Anterior cingulate cortex (tissue), 58 donors: ENCODE measurements at places on chromosomes 12 and 14.

- DNase-seq: no peak
Measured at GRCh38 chr14:26846388-26846787, 248.6 kb upstream of the NOVA1 start.

- DNase-seq: no peak
Measured at GRCh38 chr14:69325086-69325485, 65.1 kb downstream of the GALNT16 start.

DNA sequence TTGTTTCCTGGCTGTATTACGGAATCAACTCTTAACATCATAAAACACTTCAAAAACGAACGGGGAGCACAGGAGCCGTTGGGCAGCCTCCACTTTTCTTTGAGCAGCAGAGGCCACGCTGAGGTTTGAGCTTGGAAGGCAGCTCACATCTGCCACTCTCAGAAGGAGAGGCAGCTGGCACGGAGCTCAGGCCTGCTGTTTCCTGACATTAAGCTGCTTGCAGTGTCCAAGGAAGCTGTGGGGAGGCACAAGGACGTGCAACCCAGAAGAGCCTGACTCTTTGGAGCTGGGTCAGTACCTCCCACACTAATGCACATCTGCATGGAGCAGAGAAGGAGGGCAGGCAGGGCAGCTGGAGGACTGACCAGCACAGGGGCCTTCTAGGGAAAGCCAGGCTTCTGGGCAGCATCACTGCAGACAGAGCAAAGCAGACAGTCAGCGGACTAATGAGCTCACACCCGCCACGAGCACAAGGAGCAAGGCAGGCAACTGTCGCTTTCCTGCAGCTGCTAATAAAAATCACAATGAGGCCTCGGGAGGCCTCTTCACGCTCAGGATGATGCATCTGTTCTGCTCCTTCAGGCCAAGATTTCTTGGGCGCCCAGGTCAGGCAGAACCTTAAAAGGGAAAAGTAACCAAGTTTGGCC, 211.1 kb downstream of the GLT1D1 start:
- DNase-seq: no peak

- DNase-seq: no peak
Measured at GRCh38 chr14:106694638-106695393, 1168.4 kb downstream of the TMEM121 start.

GRCh38 chr14:61671082-61671481, 24.2 kb upstream of the HIF1A start:
- no peak for DNase-seq

GRCh38 chr14:89164168-89165073, 252.6 kb downstream of the FOXN3 start:
- no peak for DNase-seq

GRCh38 chr12:28540324-28540714, 350.1 kb downstream of the CCDC91 start:
- no peak for DNase-seq

GRCh38 chr14:105495101-105495989, 4.3 kb downstream of the TEDC1 start:
- DNase-seq: no peak

GRCh38 chr12:109461049-109461845, 15.9 kb downstream of the KCTD10 start:
- DNase-seq: no peak

GRCh38 chr12:5864301-5864700, 80.8 kb downstream of the ANO2 start:
- no peak for DNase-seq

- no peak for DNase-seq
Measured at GRCh38 chr12:53714004-53714403, 13.2 kb downstream of the CALCOCO1 start.

DNA sequence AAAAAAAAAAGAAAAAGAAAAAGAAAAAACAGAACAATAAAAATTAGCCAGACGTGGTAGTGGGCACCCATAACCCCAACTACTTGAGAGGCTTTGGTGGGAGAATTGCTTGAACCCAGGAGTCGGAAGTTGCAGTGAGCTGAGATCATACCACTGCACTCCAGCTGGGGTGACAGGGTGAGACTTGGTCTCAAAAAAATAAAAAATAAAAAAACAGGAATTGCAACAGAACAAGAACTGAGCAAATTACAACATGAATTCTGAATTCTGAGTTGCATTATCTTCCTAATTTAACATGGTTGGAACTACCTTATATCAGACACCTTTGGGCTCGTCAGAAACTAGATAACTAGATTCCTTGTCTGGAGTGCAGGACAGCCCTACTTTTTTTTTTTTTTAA, 53.3 kb upstream of the NR2C1 start:
- no peak for DNase-seq

DNA sequence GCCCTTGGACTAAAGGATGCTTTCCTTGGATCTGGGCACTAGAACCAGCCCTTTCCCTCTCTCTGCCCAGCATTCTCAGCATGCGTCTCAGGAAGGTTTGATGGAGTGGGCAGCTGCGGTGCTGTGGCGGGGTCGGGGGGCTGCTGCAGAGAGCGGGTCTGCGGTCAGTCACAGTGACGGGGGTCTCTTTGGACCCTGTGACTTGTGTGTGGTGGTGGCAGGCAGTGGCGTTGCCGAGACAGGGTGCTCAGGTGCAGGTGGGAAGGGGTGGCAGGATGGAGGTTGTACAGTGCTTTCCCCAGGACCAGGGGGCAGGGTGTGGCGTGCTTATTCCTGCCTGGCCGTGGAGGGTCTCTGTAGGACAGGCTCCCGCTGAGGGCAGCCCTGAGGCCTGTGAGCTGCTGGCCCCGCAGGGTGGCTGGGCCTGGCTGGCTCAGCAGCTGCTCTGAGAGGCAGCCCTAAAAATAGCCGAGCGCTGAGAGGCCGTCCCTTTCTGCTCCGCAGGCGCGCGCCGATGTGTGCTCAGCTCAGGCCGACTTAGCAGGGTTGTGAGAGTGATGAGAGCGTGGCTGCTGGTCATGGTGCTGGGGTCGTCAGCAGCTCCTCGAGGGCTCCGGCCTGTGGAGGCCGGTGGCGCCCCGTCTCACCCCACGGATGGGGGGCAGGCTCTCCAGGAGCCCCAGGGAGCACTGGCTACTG, 9.7 kb downstream of the PACS2 start:
- no peak for DNase-seq

DNA sequence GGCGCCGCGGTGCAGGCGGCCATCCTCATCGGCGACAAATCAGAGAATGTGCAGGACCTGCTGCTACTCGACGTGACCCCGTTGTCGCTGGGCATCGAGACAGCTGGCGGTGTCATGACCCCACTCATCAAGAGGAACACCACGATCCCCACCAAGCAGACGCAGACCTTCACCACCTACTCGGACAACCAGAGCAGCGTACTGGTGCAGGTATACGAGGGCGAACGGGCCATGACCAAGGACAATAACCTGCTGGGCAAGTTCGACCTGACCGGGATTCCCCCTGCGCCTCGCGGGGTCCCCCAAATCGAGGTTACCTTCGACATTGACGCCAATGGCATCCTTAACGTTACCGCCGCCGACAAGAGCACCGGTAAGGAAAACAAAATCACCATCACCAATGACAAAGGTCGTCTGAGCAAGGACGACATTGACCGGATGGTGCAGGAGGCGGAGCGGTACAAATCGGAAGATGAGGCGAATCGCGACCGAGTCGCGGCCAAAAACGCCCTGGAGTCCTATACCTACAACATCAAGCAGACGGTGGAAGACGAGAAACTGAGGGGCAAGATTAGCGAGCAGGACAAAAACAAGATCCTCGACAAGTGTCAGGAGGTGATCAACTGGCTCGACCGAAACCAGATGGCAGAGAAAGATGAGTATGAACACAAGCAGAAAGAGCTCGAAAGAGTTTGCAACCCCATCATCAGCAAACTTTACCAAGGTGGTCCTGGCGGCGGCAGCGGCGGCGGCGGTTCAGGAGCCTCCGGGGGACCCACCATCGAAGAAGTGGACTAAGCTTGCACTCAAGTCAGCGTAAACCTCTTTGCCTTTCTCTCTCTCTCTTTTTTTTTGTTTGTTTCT, 1.7 kb downstream of the HSPA2 start:
- no peak for DNase-seq

DNA sequence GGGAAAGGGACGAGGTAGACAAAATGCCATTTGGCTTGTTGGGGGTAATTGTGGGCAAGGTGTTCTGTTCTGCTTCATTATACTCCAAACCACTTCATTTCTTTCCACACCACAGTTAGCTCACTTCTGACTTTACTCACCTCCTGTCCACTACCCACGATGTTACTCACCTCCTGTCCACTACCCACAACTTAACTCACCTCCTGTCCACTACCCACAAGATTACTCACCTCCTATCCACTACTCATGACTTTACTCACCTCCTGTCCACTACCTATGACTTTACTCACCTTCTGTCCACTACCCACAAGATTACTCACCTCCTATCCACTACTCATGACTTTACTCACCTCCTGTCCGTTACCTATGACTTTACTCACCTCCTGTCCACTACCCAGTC, 10.1 kb upstream of the TWF1 start:
- no peak for DNase-seq

GRCh38 chr12:34395056-34396005, 373.0 kb downstream of the ALG10 start:
- DNase-seq: no peak

- no peak for DNase-seq
Measured at GRCh38 chr14:35535483-35536112, 1.6 kb downstream of the INSM2 start.

GRCh38 chr14:97253756-97254155, 456.6 kb downstream of the VRK1 start:
- no peak for DNase-seq

DNA sequence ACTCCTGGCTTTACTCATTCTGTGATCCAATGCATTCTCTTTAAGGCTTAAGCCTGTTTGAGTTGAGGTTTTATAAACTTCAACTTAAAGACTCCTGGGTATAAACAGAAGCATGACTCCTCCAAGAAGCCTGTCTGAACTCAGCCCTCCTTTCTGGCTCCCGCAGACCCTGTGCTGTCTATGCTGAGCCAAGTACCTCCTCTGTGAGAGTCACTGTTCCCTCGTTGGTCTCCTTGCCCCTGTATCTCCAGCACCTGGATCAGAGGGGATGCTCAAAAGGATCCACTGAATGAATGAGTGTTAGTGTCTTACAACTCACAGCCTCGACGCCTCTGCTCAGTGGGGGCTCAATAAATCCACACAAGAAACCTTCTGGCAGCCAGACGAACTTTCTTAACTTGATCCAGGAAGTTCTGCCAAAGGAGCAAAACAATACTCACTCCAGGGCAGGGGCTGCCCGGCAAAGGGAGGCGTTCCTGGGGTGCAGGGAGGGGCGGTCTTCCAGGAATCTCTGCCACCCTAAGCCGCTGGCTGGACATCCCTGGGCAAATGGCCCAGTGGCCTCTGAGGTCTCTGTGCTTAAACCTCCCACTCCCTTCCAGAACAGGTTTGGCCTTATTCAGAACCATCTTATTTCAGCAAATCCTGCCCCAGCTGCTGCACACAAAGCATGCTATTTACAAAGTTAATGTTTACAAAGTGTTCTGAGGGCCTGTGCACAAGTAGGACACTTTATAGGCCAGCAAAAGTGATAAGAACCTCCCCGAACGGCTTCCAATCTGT, 32.9 kb downstream of the MAP1LC3B2 start:
- DNase-seq: peak; percentile 34

DNA sequence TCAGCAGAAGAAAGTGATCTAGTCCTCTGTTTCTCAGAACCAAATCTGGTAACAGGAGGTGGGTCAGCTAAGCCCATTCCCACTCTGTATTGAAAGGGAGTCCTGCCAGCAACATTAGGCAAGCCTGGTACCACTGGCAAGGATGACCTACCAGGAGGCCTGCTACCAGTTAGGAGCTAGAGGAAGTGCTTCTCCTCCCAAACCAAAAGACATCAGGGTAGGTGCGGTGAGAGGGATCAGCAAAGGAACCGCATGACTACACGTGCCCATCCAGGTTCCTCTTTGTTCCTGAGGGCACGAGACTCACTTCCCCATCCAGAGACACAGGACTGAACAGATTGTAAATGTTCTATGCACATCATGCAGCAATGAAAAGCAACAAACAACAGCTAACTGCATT, 2.8 kb downstream of the KLRC4 start:
- DNase-seq: no peak

GRCh38 chr14:93648440-93649168, 139.7 kb downstream of the PRIMA1 start:
- DNase-seq: no peak

- no peak for DNase-seq
Measured at GRCh38 chr14:100083706-100084105, 18.5 kb downstream of the EVL start.

- DNase-seq: no peak
Measured at GRCh38 chr12:41983856-41984255, 160.8 kb downstream of the GXYLT1 start.

DNA sequence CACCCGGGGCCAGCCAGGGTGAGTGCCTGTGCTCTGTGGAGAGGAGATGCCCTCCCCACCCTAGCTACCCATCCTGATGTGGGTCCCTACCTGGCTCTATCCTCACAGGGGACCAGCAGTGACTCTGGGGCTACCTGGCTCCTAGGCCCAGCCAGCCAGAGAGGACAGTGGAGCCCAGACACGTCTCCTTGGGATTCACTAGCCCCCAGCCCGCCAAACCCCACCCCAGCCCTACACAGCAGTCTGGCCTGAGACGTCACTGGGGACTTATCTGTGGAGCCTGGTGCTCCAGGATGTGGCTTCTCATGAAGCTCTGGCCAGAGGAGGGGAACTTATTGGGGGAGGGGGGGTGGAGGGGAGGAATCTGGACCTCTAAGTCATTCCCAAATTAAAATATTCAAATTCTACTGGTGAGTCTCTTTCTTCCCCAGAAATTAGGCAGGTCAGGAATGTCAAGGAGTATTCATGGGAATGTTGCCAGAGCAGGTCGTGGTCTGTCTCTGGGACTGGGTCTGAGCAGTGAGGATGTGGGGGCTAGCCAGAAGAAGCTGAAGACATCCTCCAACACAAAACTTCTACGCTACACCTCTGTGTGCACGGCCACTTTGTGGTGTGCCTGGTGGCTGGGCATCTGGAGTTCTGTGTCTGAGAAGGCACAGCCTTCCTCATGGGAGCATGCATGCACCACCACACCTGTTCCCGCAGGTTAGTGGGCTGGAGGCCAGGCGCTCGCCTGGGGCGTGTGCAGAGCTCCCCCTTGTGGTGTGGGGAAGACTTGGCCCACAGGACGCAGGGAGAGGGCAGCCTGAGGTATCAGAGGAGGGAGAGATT, 2.7 kb downstream of the CMTM5 start:
- DNase-seq: no peak

- no peak for DNase-seq
Measured at GRCh38 chr12:110047297-110047940, 903 bp downstream of the C12orf76 start.

DNA sequence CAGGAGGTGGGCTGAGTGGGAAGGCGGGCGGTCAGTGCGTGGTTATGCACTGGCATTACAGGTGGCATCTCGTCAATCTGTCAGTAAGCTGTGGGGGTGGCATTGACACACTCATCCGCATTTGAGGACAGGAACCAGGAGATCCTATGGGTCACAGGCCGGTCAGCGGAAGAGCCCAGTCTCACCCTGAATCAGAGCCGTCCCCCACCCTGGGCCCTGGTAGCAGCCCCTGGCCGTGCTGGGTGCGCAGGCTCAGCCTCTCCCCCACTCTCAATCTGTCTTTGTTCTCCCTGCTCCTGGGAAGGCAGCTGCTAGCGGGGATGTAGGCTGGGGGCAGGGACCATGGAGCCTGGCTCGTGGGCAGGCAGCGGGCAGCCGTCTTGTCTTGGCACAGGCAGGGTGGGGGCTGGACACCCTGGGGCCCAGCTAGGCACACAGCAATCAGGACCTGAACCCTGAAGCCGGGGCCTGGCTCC, 5.1 kb downstream of the INF2 start:
- DNase-seq: peak; percentile 81
